NCI-H2029 (cell line): ENCODE measurements at places on chromosomes 4 and X.

DNA sequence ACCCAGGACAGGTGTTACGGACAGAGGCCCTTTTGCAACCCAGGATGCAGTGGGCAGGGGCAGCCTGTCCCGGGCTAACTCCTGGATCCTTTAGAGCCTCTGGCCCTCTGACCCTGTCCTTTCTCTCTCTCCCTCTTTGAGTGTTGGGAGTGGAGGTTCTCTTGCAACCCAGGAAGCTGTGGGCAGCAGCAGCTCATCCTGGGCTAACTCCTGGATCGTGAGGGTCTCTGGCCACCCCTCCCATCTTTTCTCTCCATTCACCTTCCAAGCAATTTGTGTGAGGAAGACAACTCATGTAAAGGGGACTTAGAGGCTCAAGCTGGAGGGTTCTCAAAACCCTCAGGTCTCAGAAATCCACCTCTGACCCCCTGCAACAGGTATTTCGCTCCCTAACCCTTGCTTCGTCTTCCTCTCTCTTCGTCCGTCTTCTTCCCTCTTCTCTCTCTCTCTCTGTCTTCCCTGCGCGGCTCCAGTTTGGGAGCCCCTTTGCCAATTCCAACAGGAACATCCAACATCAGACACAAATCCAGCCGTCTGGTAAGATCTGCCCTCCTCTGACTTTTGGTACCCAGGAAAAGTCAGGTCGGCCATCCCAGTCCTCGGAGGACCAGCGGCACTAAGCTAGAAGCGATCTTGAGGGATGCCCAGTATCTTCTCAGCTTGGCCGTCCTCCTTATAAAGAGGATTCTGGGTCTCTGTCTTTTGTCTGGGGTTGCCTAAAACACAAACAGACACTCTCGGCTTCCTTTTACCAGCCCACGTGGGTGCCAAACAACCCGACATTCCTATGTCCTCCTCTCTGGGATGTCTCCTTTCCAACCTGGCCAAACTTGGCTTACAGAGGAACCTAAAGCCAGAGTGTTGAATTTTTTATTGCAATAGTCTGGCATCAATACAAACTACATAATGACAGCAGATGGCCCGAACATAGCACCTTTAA is 7.9 kb downstream of the ASMTL start:
- DNase-seq, result no peak

- DNase-seq, result no peak
These were observed 33.6 kb upstream of the IL13RA1 start for GRCh38 chrX:118693843-118694242.

DNA sequence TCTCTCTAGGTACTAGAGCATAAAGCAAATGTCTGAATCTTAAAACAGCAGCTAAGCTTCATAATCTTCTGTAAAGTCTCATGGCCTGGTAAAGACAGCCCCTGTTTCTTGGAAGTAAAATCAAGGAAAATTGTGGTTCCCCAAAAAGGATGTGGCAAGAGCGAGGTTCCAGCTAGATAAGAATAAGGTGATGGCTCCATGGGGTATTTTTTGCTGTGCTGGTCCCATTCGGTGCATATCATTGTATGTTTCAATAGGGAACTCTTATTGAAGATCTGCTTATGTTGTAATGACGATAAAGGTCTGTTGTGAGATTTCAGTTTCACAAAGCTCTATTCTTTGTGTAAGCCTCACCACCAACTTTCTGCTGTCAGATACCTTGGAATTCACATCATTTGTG is 316.9 kb upstream of the NOCT start:
- no peak for DNase-seq

DNA sequence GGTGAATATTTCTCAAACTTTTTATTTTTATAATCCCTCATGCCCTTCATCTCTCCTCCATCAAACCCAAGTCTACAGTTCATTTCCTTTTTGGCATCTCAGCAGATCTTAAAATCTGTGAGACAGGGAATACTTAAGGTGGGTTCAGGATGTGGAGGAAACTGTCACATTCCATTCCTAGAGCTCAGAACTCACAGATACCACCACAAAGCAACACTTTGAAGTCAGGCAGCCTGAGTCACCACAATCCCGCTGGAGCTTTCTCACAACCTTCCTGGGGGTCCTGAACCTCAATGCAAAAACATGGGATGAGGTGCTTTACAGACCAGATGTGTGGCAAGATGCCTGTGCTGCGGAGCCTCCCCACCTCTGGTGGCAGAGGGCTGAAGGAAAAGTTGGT is 63.2 kb downstream of the HHIP start:
- no peak for DNase-seq

- DNase-seq, result no peak
These were observed 28.4 kb upstream of the WDR1 start for GRCh38 chr4:10144966-10145365.

- DNase-seq, result no peak
These were observed 58.6 kb downstream of the TAB3 start for GRCh38 chrX:30830326-30830943.

GRCh38 chrX:16222151-16222550 is 54.9 kb downstream of the MAGEB17 start:
- no peak for DNase-seq

DNA sequence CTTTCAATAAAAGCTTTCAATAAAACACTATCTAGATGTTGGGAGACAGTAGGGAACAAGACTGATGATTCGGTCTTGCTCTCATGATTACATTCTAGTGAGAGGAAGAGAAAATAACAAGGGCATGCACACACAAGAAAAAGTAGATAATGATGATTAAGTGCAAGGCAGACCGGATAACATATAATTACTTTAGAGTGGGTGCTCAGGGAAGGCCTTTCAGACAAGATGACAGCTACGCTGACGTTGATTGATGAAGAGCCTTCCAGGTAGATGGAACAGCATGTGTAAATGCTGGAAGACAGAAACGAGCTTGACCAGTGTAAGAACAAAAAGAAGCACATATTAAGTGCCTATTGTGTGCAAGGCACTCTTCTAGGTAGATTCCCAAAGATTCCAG is 43.4 kb downstream of the TXK start:
- DNase-seq, result no peak

- peak; percentile 3 for DNase-seq
These were observed 38.7 kb upstream of the PDK3 start for GRCh38 chrX:24426340-24426913.

- no peak for DNase-seq
These were observed 18.3 kb downstream of the C4orf50 start for GRCh38 chr4:5999830-6000365.

- no peak for DNase-seq
These were observed 1651.9 kb downstream of the C4orf33 start for GRCh38 chr4:130747842-130748241.
